ENCODE measurements at places on chromosomes 11 and 22.
A peak's percentile ranks its signal among the peaks of the same experiment; 100 is the strongest.

DNA sequence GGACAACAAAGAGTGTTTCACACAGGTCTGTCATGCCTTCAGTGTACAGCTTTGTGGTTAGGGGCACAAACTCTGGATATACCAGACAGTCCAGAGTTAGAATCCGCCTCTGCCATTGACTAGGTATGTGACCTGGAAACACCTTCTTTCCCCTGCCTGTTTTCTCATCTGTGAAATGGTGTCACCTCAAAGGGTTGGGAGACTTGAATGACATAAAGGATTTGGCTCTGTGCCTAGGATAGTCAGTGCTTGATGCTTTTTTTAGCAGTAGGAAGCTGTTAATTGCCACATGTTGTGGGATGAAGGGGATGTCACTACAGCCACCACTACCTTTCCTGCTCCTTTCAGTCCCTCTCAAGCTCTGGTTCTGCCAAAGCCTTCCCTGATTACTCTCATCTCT is 17.4 kb upstream of the LRRC55 start:
- H3K27ac ChIP-seq, result no peak overlapping the region
- DNase-seq, result no peak
- H3K4me3 ChIP-seq, result no peak overlapping the region
- H3K27me3 ChIP-seq, result no peaks in the 10 kb centered on the region

GRCh38 chr22:28810821-28811491 is 10.6 kb upstream of the XBP1 start:
- no peaks in the 10 kb centered on the region for H3K36me3 ChIP-seq
- H3K4me3 ChIP-seq, result no peak overlapping the region
- no peaks in the 10 kb centered on the region for H3K4me1 ChIP-seq
- no peak for DNase-seq
- no peaks in the 10 kb centered on the region for H3K27me3 ChIP-seq
- peak overlapping the region; percentile 64 for H3K27ac ChIP-seq

DNA sequence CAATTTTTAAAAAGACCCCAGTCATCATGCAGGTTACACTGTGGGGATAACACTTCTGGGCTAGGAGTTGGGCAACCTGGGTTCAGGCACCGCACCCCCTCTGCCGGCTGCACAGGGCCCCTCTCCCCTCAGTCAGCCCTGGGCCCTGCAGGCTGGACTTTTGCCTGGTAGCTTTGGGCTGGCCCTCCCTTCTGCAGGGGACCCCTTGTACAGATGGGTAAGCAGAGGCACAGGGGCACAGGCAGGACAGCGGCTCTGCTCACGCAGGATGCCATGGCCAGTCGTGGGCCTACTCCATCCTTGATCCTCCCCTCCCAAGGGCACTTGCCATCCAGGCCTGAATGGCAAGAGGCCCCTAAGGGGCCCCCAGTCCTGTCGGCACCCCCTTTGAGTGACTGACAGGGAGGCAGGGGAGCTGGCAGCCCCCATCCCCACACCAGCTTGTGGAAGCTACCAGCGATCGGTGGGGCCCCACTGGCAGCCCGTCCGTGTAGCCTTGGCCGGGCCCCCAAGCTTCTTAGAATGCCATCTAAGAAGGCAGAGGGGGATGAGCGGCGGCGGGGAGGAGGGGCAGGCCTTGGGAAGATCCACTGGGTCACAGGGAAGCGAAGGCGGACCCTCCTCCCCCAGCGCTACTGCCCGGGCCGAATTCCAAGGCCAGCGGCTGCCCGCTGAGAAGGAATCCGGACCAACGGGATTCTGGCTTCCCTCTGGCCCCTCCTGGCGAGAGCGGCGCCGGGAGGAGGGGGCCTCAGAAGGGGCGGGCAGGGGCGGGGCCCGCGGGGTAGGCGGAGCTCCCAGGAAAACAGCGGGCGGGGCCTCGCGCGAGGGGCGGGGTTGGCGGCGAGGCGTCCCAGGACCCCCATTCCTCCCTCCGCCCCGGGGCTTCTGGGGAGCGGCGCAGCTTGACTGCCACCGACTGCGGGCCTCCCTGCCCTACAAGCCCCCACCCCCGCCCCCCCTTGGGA is 6.8 kb upstream of the CHKA start:
- H3K27me3 ChIP-seq, result no peaks in the 10 kb centered on the region
- H3K36me3 ChIP-seq, result no peaks in the 10 kb centered on the region
- DNase-seq, result no peak

GRCh38 chr22:49129736-49130135 is 697.9 kb downstream of the BRD1 start:
- H3K27ac ChIP-seq, result no peak overlapping the region
- no peaks in the 10 kb centered on the region for H3K36me3 ChIP-seq

DNA sequence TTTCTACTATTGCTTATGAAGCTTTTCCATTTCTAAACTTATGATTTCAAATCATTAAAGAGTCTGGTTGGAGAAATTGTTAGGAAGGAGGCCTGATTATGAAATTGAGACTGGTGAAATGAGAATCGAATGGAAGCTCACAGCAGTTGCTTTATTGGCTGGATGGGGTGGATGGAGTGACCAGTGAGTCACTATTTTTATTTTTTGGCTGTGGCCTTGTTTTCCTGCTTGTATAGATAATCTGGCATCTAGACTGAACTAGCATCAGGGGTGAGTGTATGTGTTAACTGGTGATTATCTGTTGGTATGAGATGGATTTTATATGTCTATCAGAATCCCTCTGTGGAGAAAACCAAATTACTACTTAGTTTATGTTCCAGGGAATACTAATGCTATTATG is 36.2 kb downstream of the UVRAG start:
- H3K27ac ChIP-seq, result no peak overlapping the region
- no peak overlapping the region for H3K4me3 ChIP-seq
- no peaks in the 10 kb centered on the region for H3K27me3 ChIP-seq

DNA sequence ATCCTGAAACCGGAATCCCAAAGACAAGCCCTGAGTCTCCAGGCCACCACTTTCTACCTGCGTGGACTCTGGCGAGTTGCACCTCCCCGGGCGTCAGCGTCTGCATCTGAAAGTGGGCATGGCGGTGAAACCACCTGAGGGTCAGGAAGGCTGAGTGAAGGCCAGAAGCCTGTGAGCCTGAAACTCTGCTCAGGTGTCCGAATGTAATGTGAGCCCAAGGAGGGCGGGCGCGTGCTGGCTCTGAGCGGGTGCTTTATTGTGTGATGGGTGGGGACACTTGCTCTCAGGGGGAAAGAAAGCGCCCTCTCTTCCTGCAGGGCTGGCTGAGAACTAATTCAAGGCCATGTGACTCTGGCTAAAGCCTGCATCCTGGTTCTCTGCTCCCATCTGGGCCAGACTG is 135.6 kb downstream of the ST3GAL4 start:
- no peak overlapping the region for H3K27ac ChIP-seq
- H3K36me3 ChIP-seq, result no peaks in the 10 kb centered on the region
- H3K4me3 ChIP-seq, result no peak overlapping the region
- H3K27me3 ChIP-seq, result no peaks in the 10 kb centered on the region
- DNase-seq, result no peak
- H3K4me1 ChIP-seq, result no peaks in the 10 kb centered on the region

DNA sequence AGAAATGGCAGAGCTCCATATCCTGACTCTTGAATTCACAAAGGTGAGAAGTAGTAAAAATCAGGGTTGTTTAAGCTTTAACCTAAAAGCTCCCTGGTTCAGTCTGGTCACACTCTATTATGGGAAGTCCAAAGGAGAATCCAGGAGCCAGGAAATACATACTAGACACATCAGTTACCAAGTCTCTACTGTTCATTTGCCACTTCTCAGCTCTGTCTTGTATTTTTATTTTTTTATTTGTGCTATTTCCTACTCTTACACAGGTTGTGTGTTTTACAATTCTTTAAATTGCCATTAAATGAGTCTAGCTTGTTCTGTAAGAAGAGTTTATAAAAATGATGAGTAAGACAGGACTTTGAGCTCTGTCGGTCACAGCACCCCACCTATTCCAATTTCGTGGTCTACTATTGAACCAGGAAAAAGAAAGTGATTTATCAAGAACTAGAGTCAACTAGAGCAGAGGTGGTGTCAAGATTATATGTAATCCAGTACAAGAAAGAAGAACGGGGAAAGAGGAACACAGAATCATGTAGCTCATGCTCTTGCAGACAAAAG is 9.7 kb downstream of the MS4A12 start:
- H3K4me1 ChIP-seq, result peaks cover 21% of the 10 kb centered on the region
- DNase-seq, result peak; percentile 53
- H3K27ac ChIP-seq, result peak overlapping the region; percentile 82
- H3K27me3 ChIP-seq, result no peaks in the 10 kb centered on the region
- no peak overlapping the region for H3K4me3 ChIP-seq
